ENCODE measurements at places on chromosomes 1 and 21.

DNA sequence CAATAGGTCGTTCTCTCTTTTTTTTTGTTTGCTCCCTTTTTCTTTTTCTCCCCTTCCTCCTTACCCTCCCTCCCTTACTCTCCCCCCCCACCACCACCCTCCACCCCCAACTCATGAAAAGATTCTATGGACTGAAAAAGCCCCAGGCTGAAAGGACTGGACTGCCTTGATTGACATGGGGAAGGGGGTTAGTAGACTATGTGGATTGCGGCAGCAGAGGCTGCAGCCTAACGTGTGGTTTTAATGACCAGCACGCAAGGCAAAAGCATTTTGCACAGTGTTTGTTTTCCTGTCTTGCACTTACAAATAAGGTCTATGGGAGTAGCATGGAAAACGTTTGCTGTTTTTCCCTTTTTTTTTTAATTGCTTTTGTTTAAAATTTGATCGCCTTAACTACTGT is 5.5 kb downstream of the ZBTB18 start:
- no peak for DNase-seq

GRCh38 chr1:35675773-35676172 is 34.4 kb upstream of the PSMB2 start:
- DNase-seq: no peak

DNA sequence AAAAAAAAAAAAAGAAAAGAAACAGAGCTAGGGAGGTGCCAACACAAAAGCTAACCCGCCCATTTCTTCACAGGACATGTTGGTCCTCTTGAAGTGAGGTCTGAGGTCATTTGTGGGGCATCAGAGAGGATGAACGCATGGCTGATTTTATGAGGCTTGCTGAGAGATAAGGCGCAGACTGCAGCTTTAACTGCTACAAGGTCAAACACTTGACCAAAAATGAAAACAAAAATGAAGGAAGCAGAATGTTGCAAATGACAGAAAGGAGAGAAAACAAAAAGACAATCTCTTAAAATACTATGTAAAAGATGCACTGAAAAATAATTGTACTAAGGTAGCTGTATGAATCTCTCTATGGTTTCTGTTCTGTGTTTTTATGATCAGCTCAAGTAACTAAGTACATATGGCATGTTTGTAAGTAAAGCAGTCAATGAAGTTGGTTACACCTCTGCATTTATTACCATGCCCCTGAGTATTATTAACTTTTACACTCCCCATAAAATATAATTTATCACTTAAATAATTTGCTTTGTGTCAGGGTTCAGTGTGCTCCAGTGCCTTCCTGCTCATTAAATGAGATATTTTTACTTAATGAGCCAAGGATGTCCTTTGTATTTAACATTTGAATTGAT is 249.1 kb upstream of the NR5A2 start:
- peak; percentile 33 for DNase-seq

GRCh38 chr1:66402194-66402593 is 131.8 kb upstream of the SGIP1 start:
- DNase-seq: no peak

GRCh38 chr1:207831517-207832327 is 79.2 kb downstream of the CD34 start:
- no peak for DNase-seq

GRCh38 chr1:162633081-162633762 is 958 bp downstream of the DDR2 start:
- no peak for DNase-seq

Data from hematopoietic multipotent progenitor cell treated with erythropoietin and hydrocortisone succinate and interleukin-3 and kit ligand, for 8 days (in vitro differentiated cells).